ENCODE measurements at places on chromosomes 6 and 20.

- DNase-seq = no peak
Measured at GRCh38 chr20:15199698-15200097, 862.3 kb upstream of the FLRT3 start.

- DNase-seq = no peak
Measured at GRCh38 chr6:167856999-167857660, 30.4 kb downstream of the AFDN start.

GRCh38 chr6:82702574-82702973 is 339.0 kb downstream of the TPBG start:
- no peak for DNase-seq

- DNase-seq = no peak
Measured at GRCh38 chr20:56859801-56860261, 230.7 kb downstream of the TFAP2C start.

- DNase-seq = no peak
Measured at GRCh38 chr20:50590348-50590664, 80.1 kb downstream of the PTPN1 start.

- DNase-seq = peak; percentile 61
Measured at GRCh38 chr6:99603421-99604165, 3.0 kb upstream of the PRDM13 start.

GRCh38 chr6:106939848-106940247 is 34.7 kb downstream of the CD24 start:
- DNase-seq = no peak

DNA sequence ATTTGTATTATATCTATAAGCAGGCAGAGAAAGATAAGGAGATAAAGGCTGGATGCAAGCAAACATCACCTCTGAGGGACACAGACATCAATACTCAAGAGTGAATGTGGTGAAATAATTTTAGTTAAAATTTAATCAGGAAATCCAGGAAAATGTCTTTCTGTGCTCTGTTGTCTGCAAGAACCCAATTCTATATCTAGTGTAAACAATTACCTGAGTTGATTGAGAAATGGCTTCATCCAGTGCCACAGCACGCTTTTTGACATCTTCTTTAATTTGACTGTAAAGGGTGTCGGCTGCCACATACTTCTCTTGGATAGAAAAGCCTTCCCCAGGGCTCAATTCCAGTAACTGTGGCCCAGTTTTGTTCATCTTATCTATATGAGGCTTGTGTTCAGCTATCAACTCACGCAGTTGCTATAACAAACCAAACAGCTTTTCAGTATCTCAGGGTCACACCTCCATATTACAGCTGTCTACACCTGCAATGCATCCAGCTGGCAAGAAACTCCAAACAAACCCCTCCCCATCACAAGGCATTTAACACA is 131.6 kb downstream of the DST start:
- DNase-seq = no peak
